ENCODE measurements at places on chromosomes 1 and 21.
A peak's percentile ranks its signal among the peaks of the same experiment; 100 is the strongest.

DNA sequence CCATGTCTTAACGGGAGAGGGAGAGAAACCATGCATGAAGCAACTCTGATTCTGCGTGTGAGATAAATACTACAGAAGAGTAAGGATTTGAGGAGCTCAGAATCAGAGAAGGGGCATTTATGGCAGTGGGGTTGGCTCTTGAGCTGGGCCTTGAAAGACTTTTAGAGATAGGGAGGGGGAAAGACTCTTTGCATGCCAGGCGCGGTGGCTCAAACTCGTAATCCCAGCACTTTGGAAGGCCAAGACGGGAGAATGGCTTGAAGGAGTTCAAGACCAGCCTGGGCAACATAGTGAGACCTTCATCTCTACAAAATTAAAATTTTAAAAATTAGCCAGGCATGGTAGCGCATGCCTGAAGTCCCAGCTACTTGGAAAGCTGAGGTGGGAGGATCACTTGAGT, 672 bp downstream of the ARMH1 start:
- DNase-seq: no peak

GRCh38 chr1:182617734-182618351, 13.7 kb upstream of the RGS16 start:
- no peak for DNase-seq

DNA sequence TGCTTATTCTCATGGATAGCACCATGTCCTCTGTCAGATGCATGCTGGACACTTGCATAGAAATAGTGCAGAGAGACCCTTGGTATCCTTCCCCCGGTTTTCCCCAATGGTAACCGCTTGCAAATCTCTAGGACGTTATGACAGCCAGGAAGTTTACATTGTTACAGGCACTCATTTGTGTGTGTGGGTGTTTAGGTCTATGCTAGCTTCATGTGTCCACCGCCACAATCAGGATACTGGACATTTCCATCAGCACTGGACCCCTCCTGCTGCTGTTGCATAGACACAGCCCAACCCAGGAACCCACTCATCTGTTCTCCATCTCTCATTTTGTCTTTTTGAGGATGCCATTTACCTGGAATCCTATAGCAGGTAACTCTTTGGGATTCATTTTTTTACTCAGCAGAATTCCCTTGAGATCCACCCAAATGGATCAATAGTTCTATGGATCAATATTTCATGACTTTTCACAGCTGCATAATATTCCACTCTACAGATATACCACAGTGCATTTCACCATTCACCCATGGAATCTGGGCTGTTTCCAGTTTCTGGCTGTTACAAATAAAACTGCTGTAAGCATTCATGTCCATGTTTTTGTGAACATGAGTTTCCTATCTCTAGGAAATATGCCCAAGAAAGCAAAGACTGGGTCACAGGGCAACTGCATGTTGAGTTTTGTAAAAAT, 6.6 kb upstream of the WNT9A start:
- no peak for DNase-seq

DNA sequence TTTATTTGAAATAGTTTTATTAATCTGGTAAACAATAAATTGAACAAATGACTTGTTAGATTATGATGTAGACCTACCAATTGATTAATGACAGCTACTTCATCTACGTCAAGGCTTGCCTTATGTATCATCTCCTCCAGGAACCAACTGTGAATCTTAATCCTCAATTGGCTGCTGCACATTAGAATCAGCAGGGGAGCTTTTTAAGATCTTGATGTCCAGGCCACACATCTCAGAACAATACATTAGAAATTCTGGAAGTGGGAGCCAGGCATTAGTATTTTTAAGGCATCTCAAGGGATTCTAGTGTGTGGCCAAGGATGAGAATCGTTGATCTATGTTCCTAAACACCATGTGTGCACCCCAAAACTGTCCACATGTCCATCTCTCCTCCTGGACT, 52.0 kb upstream of the LYPLAL1 start:
- DNase-seq: no peak

DNA sequence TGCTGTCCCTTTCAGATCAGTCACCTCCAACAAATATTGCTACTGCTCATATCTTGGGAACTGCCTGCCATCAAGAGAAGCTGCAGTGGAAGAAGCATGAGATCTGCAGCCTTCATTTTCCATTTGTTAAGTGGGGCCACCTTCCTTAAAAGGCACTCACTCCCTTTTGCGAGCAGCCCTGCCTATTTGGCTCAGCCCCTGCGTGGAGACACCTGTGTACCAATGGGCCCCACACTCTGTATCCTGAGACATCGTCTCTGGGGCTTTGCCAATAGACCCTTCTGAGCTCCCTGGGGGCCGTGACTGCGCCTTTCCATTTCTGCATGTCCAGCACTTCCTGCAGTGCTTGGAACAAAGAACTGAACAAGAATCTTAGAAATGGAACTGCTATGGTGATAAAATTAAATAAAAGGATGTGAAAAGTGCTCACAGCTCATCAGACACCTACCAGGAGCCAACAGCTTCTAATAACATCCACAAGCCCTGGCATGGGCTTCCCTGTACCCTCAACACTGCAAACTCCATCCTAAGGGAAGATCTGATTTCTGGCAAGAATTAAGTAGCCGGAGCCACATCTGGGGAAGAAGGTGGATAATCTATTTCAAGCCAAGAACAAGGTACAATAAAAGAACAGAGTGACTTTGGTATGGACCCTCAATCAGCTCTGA, 36.7 kb downstream of the PARP1 start:
- DNase-seq: no peak

DNA sequence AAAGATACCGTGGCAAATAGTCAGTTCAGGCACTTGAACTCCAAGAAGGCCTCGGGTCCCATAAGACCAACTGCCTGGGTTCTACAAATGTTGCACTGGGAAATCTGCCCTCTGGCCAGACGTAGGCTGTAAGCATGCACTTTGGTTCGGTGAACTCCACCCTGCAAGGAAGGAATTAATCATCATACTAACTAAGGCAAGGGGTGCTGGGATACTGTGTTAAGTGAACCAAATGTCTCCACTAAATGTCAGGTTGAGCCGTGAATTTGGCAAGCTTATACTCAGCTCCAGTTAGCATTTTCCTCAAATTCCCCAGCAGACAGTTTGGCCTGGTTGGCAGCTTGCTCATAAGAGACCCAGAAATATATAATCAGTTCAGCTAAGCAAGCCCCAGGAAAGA, 385.9 kb downstream of the GPATCH2 start:
- DNase-seq: no peak

GRCh38 chr1:108592030-108592759, 32.3 kb downstream of the EEIG2 start:
- peak; percentile 28 for DNase-seq

DNA sequence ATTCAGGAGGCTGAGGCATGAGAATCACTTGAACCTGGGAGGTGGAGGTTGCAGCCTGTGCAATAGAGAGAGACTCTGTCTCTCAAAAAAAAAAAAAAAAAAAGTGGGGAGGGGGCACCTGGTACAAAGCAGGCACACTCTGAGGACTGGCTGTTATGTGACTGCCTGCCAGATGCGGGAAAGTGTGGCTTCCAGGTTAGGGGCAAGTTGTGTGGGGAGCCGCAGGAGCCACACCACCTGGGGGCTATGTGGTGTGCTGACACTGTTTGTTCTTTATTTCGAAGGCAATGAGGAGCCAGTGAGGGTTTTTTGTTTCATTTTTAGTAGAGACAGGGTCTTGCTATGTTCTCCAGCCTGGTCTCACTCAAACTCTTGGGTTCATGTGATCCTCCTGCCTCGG, 5.7 kb downstream of the THEMIS2 start:
- no peak for DNase-seq

DNA sequence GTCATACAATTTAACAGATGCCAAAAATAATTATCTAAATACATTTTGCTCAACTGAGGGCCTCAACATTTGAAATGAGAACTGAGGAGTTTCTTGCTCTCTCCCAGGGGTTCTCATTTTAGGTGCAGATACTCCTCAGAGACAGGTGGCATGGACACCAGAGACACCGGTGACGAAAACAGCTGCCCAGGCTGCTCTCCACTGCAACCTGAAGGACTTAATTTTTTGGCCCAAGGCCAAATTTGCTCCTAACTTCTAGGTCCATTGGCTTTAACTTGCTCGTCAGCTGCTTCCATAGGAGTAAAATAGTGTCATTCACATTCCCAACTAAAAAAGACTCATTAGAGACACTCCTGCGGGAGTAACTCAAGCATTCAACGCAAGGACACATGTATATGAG, 87.0 kb downstream of the NRIP1 start:
- no peak for DNase-seq

DNA sequence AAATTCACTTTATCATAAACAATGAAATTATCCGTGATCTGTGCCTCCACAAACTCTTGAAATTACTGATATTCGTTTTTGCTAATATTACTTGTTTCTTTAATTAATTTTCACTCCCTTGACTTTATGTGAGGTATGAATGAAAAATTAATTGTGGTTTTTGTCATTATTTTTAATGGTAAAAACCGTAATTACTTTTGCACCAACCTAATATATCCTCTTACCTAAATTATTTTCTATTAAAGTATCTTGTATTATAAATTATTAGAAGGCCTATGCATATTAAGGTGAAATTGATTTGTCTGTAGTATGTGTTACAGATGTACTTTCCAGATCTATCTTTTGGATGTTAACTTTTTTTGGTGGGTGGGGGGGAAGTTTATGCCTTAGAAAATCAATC, 315.9 kb downstream of the KCTD3 start:
- DNase-seq: no peak

DNA sequence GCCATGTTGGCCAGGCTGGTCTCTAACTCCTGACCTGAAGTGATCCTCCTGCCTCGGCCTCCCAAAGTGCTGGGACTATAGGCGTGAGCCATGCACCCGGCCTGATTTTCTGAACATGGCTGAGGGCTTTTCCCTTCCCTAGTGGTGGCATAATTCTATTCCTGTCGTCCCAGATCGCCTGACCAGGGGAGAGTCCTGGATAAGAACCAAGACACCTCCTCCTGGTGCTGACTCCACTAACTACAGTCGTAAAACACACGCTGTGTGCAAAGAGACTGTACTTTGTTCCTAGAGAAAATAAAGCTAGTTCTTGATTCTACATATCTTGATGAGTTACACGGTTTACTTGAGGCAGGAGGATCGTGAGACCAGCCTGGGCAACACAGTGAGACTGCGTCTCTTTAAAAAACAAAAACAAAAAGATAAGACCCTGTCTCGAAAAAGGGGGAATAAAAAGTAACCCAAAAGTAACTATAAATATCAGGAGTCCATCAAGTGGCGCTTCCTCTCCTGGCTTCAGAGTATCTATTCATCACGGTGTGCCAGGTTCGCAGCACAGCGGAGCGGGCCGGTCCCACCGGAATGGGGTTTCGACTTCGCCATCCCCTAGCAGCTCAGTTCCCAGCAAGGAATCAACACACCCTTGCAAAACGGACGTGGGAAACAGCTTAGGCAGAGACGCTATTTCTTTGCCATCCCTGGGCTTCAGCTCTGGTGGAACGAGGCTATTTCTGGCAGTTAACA, 973 bp downstream of the SDF4 start:
- peak; percentile 75 for DNase-seq

GRCh38 chr1:20377516-20378270, 87.0 kb downstream of the VWA5B1 start:
- DNase-seq: no peak

DNA sequence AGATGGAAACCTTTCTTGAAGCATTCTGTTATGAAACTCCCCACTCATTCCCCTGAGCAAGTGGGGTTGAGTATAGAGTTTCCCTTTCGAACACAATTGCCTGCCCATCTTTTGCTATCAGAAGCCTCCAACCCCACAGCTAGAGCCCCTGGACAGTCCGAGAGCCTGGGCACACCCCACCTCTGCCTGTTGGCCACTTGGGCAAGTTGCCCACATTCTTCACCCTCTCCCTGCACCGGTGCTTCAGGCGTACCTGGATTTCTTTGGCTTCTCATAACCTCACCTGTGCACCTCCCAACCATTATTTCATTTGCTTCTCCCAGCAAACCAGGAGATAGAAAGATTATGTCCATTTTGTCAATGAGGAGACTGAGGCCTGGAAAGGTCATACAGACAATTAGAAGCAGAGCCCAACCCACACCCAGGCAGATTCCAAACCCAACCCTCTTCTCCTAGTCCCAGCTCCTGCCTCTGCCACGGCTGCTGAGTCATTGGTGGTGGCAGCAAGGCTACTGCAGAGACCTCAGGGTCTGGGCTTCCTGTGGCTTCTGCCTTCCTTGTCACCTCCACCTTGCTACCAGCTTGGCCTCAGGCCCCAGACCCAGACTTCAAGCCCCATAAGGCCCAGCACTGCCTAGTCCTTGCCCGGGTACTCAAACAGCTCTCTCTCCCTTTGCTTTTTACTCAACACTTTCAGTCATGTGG, 118.7 kb upstream of the ZBTB40 start:
- DNase-seq: no peak

DNA sequence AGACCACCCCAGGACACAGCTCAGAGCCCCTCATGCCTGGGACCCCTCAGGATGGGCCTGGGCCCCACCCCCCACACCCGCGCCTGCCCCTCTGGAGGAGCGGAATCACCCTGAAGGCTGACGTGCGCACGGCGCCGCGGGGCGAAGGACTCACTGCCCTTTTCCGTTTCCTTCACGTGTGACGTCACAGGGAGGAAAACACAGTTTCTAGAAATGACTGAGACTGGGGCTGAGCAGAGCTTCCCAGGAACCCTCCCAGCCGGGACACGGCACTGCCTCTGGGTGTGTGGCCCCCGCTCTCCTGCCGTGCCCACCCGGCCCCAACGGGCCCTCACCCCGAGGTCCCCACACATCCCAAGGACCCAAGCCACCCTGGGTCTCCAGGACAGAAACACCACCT, 5.4 kb upstream of the TNFRSF4 start:
- no peak for DNase-seq

DNA sequence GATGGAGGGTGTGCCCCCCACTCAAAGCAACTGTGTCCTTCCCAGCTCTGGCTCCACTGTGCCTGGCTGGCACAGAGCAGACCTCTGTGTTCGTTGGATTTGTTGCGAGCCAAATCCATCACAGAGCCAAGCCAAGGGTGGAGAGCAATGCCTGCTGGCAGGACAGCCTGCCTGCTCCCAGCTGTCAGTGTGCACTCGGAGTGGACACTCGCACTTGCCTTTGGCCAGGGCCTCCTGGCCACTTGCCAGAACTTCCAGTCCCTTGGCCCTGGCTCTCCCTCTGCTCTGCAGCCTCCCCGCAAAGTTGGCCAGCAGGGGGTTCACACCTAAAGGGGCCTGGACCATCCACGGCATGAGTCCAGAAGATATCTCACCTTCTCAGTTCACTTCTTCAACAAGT, 16.4 kb downstream of the HEYL start:
- DNase-seq: no peak

DNA sequence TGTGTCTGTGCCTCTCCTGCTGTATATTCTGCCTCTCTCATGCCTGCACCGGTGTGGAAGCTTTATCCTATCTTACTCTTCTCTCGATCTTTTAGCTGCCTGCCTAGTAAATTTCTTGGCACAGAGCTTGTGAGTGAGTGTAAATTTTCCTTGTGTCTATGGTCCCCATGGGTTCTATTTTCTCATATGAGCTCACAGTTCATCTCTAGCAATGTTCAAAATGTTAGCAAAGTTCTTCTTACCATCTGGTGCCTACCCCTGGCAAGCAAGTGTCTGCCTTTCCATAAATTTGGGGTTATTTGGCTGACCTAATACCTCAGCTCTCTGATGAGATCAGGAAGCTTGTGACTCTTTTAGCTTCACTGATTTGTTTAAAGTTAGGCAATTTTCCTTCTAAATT, 572.1 kb upstream of the BRINP3 start:
- DNase-seq: no peak
